ENCODE measurements at places on chromosomes 3 and 15.

GRCh38 chr3:197151580-197151979 lies 122.0 kb upstream of the MELTF start:
- peak; percentile 40 for DNase-seq

DNA sequence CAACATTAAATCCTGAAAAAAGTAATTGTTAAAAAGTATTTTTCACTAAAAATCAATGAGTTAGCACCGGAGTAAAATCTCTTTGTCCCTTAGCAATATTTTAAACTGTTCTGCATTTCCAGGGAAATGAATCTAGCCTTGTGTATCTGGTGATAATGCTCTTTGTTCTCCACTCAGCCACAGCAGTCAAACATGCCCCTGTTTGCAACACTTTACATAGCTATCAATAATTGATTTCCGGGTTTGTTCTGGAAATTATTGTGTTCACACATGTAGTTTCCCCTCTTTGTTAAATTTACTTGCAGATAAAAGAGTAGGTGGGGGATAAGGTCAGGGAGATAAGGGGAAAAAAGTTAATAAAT lies 3.6 kb upstream of the A4GNT start:
- DNase-seq = no peak

DNA sequence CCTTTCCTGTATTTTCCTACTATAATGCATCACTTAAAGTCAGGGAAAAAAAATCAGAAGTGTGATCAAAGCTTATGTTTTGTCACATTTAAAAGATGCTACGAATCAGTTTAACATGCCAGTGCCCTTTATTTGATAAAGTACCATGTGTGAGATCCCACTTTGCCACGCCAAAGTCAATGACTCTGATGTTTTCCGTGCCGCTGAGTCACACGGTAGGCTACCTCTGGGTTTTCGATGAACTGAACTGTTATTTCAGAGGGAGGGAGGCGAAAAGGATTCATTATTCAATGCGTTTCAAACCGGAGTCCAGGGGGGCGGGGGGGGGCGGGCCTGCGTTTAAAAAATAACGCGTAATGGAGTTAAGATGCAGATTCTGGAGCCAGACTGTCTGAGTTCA lies 203.0 kb downstream of the ABHD5 start:
- DNase-seq = no peak

DNA sequence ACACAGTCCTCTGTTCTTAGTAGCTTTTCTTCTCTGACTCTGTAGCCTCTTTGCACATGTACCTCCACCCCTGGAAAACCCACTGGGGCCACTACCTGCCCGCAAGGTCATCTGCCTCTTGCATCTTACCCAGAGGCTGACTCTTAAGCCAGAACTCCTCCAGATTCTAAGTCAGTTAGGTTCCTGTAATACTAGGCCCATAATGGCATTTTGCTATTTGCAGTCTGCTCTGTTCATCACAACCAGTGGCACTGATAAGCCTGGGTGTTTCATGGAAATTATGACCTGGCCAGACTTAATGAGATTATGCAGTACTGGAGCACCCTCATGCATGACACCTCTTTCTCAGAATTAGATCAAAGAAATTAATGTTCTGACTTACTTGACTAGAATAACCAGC lies 31.7 kb upstream of the ATG7 start:
- no peak for DNase-seq

GRCh38 chr3:183576487-183577107 lies 21.1 kb upstream of the KLHL6 start:
- no peak for DNase-seq

DNA sequence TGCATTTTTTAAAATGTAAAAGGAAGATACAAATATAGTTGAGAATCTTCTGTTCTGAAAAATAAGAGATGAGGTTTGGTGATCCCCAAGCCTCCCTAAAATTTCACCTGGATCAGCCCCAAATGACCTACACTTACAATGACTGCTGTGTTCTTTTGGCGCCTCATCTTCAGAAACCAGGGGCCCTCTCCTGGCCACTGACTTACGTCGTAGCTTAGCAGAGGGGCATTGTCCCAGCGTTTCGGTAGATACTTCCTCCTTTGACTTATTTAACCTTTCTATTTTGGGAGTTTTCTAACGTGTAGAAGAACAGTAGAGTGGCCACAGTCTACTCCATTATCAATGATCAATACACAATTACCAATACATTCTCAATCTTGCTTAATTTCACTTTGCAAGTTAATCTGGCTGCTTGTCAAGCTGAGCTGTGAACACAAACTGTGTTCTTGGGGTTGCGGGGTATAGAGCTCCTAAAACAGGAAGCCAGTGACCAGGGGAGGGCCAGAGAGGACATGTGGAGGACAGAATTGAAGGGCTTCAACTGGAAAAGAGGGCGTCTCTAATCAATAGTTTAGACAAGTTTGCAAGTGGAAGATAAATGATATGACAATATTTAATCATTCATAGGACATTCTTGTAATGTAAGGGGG lies 419.5 kb downstream of the LPP start:
- no peak for DNase-seq

GRCh38 chr15:72230197-72231065 lies 559 bp downstream of the PKM start:
- no peak for DNase-seq

DNA sequence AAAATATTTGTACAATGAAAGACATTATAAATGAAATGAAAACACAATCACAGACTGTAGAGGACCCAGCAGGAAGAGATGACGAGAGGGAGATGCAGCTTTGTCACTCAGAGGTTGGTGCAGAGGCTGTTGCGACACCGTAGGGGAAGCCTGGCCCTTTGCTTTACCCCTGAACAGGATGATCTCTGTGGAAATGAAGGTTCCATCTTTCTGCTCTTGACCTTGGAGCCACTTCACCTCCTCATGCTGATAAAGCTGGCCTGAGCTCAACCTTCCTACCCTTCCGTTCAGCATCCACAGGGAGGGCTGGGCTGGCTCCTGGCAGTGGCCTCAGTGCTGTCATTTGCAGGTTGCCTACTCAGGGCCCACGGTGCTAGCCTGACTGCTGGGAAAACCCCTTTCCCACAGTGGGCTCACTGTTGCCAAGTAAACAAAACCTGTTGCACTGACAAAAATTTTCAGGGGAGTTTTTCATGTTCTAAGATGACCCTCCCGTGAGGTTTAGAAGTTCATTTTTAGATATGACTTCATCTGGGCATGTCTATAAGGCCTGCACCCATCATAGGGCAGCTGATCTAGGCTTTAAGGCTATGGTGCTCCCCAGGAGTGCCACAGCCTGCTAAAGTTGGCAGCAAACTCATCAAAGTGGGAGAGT lies 3.0 kb upstream of the CD80 start:
- DNase-seq = no peak

DNA sequence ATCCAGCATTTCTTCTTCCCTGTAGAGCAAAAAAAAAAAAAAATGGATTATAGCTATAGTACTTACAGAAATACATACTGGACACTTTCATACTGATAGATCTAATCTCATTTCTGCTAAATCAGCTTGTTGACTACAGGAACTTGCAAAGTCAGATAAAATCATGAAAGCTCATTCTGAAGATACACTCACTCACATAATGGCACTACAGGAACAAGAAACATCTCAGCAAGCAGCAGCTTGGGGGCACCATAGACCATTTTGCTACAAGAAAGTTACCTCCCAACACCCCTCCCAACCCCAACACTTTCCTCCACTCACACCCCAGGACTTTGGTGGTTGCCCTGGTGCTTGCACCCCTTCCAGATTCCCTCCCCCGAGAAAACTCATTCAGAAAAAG lies 4.6 kb downstream of the MYH15 start:
- DNase-seq = no peak

DNA sequence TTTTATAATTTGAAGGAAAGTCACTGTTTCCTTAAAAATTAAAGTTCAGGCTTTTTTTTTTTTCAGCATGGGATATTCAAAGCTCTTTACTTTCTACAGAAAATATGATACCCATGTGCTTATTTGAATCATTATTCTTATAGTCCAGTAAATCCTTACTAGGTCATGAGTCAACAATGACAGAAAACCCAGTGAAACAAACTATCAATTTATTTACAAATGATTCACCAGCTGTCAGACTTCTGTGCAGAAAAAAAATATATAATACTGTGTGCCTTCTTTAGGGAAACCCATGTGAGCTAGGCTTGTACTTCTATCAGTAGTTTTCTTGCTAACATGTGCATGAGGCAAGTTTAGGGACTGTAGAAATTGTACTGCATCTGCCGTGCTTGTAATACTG lies 1.2 kb downstream of the ACP3 start:
- no peak for DNase-seq

DNA sequence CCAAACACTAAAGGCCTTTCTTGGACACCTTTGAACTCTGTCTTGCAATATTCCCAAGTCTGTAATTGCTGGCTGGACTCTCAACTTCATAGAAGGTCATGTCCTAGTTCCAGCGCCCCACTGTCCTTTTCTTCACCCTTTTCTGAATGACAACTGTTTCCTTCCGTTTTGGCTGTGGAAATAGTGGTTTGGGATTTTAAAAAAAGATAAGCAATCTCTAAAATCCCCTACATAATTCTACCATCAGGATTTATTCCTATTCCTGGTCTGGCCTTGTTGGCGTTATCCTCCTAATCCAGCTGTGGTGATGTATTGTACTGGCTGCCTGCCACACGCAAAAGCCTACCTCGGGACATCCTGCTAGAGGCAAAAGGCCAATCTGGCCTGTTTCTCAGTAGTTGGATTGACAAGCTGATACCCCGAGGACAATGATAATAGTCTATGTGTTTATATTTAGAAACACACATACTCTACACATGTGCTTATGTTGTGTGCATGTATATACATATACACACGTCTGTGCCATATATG lies 440.3 kb upstream of the DPH6 start:
- no peak for DNase-seq

GRCh38 chr3:157888040-157888439 lies 218.2 kb downstream of the SHOX2 start:
- no peak for DNase-seq

DNA sequence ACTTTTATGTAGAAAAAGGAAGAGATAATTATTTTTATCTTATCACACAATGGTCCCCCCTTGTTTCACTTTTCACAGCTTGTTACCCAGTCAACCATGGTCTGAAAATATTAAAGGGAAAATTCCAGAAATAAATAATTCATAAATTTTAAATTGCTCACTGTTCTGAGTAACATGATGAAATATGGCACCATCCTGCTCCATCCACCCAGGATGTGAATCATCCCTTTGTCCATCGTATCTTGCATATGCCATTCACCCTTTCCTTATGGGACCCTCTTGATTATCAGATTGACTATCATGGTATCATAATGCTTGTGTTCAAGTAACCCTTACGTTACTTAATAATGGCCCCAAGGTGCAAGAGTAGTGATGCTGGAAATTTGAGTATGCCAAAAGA lies 43.7 kb downstream of the ANKRD28 start:
- no peak for DNase-seq

GRCh38 chr3:179174316-179174715 lies 26.2 kb downstream of the PIK3CA start:
- DNase-seq = no peak

DNA sequence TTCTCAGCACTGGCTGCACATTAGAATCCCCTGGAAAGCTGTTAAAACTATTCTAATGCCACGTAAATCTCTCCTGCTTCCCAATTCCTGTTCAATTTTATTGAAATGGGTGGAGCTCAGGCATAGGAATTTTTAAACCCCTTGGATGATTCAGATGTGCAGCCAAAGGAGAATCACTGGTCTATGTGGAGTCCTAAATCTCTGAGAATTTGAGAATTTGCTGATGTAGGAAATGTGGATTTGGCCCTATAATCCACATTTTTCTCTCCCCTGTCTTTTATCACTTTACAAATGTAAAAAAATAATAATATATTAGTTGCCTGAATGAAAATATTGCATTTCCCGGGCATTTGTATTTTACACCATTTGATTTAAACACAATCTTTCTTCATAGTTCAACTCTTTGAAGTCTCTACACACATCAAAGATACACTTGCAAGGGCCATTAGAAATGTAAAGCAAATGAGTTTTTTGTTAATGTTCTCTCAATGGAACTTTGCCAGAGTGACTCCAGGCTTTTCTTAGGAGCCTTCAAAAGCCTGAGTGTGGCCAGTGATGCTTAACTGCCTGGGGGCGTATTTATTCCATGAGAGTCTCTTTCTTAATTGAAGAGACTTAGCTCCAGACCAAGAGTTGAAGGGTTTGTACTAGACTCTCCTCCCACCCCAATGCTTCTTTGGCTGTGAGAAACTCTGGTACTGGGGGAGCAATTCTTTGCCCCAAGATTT lies 48.8 kb upstream of the PTX3 start:
- DNase-seq = peak; percentile 12

GRCh38 chr3:100775669-100776068 lies 66.4 kb downstream of the TFG start:
- DNase-seq = no peak

DNA sequence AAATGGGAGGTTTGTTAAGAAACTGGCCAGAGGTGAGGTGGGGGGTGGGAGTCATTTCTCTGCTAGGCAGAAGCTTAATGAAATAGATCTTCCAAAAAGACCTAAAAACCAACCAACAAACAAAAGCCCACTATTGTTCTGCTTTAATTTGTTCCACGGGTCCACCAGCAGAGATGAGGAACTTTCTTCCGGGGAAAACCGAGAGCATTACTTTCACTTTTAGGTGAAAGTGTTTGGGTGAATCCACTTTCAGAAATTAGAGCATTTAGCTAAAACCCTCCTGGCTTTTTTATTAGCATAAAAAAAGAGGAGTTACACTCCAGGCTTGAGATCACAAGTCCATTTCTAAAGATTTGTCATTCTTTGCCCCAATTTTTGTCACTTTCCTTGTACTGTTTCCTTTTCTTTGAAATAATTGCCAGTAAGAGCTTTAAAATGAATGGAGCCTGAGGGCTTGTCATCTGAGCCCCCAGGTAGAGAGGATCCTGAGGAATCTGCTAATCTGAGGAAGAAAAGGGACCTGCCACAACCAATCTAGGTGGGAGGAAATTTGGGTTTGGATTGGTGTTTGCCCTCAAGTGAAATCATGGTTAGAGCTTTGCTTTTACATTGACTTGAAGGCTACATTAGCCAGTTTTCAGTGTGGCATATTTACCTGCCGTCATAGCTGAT lies 667.6 kb downstream of the NAALADL2 start:
- DNase-seq = no peak

GRCh38 chr3:77837456-77838025 lies 797.6 kb downstream of the ROBO2 start:
- no peak for DNase-seq

GRCh38 chr15:99414755-99415731 lies 150.7 kb upstream of the MEF2A start:
- DNase-seq = no peak

- DNase-seq = no peak
Measured at GRCh38 chr3:15324379-15324808, 8.0 kb downstream of the SH3BP5 start.

GRCh38 chr3:114671741-114672510 lies 378.1 kb downstream of the TIGIT start:
- DNase-seq = no peak
